HEK293T (cell line): ENCODE measurements at places on chromosomes 6 and 20.

GRCh38 chr6:161163466-161164181 is 110.2 kb downstream of the AGPAT4 start:
- DNase-seq, result no peak

DNA sequence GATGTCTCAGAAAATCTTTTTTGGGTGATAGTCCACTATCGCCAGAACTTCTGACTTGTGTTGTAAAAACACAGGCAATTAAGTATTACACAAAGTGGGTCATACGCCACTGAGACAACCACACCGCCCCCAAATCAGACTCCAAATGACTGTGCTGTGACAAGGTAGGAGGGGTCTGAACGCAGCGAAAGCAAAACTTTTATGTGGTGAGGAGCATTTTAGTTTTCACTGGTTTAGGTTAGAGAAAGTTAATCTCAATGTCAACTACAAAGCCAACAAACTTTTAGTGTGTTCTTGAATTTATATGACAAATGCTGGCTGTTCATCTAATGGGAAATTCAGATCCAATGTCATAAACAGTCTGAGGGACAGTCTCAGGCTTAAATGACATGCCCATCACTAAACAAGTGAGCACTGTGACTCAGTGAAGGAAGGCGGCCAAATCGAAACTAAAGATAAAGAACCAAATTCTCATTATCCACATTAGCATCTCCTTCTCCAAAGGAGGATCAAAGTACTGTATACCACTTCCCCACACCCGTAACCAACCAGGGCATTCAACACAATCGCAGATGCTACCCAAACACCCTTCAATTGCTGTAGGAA is 186.7 kb downstream of the GJA10 start:
- no peak for DNase-seq

DNA sequence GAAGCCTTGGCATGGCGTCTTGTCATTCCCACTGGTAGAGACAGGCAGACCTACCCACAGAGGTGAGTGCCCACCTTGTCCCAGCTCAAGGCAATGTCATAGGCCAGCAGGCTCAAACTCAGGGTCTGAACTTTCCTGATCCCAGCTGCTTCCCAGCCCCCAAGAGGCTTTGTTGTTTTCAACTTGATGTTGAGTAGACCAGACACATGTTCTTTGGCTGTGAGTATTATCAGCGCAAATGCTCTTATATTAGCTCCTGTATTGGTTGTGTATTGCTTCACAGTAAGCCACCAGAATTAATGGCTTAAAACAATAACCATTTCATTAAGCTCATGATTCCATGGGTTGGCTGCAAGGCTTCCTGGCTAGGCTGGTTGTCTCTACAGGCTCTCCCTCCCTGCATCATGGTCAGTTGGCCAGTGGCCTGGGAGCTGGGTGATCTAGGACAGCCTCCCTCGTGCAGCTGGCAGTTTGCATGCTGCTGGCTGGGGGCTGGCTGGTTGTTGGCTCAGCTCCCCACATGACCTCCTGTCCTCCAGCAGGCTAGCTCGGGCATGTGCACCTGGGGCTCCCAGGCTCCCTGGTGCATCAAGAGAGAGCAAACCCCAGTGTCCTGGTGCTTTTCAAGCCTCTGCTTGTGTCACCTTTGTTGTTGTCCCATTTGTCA is 21.6 kb downstream of the TOX2 start:
- DNase-seq, result no peak

- no peak for DNase-seq
Observed at GRCh38 chr20:18802012-18802634, 11.5 kb upstream of the SCP2D1 start.

DNA sequence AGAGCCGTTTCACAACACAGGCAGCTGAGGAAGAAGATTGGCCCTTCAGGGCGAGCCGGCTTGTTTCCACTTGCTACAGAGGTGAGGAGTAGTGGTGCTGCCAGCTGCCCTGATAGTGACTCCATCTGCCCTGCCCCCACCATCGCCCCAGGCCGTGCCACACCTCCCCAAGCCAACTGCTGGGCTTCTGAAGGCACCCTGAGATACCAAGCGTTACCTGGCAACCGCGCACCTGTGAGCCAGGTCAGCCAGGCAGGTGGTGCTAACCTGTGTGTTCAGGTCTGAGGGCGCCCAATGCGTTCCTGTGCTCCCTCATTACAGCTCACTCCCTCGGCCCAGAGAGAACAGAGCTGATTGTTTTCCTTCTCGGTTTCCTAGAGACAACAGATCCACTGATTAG is 299.1 kb upstream of the ID4 start:
- no peak for DNase-seq

DNA sequence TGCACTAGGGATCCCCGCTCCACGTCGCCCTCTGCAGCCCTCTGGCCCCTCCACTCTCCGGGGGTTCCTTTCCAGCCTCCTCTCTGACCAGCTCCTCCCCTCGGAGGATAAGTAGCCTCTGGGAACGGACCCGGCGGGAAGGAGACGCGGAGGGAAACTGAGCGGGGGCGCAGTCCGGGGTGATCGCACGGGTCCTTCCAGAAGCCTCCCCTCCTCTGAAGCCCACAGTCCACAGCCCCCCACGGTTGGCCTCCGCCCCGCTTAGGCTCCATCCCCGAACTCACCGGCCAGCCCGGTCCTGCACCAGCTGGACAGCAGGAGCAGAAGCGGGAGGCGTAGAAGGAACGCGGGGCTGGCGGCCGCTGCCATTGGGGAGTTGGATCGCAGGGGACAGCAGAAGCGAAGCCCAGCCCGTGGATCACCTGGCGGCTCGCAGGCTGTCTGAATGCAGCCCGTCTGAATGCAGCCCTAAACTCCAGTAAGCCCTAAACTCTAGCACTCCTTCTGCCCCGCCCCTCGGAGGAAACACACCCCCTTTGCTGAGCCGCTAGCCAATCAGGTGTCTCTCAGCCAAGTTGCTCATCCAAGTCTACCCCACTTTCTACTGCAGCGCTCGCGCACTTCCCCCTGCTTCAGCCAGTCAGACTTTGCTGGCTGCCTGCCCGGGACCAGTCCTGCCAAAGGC is at the start of gene RAET1G:
TSS of gene RAET1G (minus strand) at position 480 of the 685 bp plus-strand sequence. CDS start at position 369, 111 bp downstream.
- DNase-seq, result peak; percentile 94

DNA sequence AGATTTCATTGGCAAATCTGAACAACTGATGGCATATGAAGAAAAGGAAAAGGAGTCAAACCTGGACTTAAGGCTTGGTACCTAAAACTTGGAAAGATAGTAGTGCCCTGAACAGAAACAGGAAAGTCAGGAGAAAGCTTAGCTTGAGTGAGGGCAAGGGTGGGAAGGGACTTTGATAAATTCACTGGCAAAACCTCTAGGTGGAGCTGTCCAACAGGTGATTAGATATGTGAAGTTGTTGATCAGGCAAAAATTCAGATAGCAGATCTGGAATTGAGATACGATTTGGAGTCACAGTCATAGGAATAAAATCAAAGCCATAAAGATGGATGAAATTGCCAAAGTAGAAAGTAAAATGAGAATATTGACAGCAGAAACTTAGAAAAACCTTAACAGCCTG is 16.1 kb upstream of the ZNF292 start:
- DNase-seq, result peak; percentile 56

DNA sequence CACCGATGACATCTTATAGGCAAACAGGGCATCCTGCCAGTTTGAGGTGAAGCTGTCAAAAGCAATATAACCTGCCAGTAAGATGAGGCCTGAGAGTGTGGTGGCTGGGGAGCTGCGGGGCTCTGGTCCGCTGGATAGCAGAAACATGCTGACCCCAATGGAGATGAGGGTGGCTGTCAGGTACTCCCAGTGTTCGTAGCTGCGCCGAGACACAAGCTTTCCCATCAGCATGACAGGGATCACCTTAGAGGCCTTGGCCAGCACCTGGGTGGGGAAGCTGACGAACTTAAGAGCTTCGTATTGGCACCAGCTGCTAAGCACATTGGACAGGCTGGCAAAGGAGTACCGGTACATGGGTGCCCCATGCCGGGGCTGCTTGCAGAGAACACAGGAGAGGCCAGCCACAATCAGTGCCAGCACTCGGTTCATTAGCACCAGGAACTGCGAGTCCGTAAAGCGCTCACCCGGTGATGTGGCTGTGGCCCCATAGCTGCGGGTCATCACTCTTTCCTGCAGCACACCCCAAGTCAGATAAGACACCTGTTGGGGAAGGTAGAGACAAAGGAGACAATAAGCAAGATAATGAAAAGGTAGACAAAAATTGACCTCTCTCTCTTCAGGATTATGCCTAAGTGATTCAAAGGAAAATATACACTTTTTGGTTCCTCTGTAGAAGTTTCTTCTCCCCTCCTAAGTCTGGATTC is 2.1 kb downstream of the SLC35B2 start:
- no peak for DNase-seq

GRCh38 chr6:24529985-24530384 is 35.2 kb downstream of the ALDH5A1 start:
- DNase-seq, result no peak

DNA sequence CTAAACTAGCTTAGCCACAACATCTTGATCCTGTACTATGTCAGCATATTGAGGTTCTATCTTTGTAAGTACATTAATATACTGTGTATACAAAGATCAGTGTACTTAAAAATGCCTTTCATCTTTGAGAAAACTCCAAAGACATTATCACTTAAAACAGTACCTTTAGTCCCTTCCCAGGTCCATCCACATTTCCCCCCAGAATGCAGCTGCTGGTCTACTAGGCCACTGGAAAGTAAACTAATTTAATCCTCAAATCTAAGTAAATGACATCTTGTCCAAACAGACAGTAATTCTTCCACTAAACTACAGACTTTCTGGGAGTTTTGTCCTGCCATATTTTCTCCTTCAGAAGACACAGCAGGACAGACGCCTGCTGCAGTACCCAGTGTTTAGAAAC is 68.7 kb downstream of the SYCP2 start:
- peak; percentile 9 for DNase-seq

- DNase-seq, result no peak
Observed at GRCh38 chr6:132684272-132684671, 25.3 kb upstream of the TAAR1 start.

GRCh38 chr20:3192226-3193015 is 12.1 kb downstream of the DDRGK1 start:
- DNase-seq, result no peak

DNA sequence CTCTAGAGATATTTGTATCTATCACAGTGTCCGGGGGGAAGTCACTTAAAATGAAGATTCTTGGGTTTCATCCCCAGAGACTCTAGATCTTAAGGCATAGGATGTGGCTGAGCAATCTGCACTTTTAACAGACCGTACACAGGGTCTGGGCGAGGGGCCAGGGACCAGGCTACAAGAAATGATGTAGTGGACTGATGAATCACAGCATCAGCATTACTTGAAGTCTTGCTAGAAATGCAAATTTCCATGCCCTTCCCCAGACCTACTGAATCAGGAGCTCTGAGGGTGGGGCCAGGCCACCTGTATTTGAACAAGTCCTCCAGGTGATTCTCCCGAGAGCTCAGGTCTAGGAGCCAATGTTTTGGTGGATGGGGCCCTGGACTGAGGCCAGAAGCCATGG is 168.4 kb downstream of the DOK5 start:
- DNase-seq, result no peak

- DNase-seq, result no peak
Observed at GRCh38 chr20:3068986-3069900, 2.2 kb upstream of the OXT start.

GRCh38 chr6:146056506-146056905 is 27.6 kb downstream of the GRM1 start:
- no peak for DNase-seq
